ENCODE measurements at places on chromosomes 5 and 9.

DNA sequence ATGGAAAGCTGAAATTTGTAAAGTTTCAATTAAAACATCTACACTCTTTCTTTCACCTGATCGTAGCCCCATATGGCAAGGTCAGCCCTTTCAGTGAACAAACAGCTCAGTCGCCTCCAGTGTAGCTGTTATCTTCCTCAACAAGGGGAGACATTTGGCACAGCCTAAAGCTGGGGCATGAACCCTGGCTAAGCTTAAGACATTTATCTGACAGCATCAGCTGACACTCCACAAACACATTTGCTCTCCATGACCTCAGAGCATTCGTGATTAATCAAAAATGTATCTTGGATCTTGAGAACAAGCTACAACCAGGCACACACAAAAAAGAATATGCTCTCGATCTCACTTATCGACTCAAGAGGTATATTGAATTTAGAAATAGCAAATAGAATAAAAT lies 67.3 kb downstream of the POU5F2 start:
- no peak for DNase-seq

- peak; percentile 40 for DNase-seq
These were observed 75.4 kb downstream of the SLF1 start for GRCh38 chr5:94693845-94694370.

- DNase-seq: no peak
These were observed 117.4 kb upstream of the GPR151 start for GRCh38 chr5:146633323-146633764.

- DNase-seq: peak; percentile 15
These were observed 117.5 kb downstream of the ZNF608 start for GRCh38 chr5:124628721-124629596.

- no peak for DNase-seq
These were observed 25.0 kb upstream of the SEMA5A start for GRCh38 chr5:9570876-9571275.

- no peak for DNase-seq
These were observed 92.8 kb upstream of the PITX1 start for GRCh38 chr5:135126688-135127438.

GRCh38 chr5:134437847-134438581 lies 26.3 kb upstream of the CDKN2AIPNL start:
- no peak for DNase-seq

Data from G401 (cell line).